ENCODE measurements at places on chromosomes 3 and 15.

DNA sequence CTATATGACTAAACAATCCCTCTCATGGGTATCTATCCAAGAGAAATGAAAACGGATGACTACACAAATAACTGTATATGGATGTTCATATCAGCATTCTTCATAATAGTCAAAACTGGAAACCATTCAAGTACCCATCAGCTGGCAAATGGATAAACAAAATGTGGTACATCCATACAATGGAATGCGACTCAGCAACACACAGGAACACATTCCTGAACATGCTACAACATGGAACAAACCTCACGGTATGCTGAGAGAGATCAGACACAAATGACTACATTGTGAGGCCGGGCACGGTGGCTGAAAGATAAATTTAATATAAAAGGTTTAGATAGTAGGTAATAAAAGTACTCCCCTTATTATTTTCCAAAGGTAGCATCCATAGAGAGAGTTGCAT, 42.6 kb downstream of the CCR4 start:
- DNase-seq, result no peak

- no peak for DNase-seq
These were observed 287.1 kb downstream of the SOX2 start for GRCh38 chr3:181998828-181999227.

DNA sequence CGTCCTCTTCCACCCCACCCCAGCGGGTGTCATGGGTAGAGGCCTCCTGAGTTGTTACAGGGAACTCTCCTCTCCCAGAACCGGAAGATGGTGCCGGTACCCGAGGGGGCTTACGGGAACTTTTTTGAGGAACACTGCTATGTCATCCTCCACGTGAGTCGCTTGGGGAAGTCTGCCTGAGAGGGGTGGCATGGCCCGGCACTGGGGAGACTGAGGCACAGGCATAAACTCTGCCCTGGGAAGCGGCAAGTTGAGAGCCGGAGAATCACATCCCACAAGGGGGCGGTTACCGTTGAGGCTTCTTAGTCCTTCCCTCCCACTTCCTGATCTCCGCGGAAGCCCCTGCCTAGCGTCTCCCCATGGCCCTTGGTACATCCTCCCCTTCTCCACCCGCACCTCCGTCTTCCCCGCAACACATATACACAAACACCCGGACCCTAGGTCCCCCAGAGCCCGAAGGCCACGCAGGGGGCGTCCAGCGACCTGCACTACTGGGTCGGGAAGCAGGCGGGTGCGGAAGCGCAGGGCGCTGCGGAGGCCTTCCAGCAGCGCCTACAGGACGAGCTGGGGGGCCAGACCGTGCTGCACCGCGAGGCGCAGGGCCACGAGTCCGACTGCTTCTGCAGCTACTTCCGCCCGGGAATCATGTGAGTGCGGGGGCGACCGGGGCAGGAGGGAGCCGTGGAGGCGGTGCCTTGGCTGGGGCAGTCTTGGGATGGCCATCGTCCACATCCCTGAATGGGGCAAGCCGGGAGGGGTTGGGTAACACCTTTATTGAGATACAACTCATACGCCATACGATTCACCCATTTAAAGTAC, 3.4 kb downstream of the VILL start:
- DNase-seq, result peak; percentile 57

DNA sequence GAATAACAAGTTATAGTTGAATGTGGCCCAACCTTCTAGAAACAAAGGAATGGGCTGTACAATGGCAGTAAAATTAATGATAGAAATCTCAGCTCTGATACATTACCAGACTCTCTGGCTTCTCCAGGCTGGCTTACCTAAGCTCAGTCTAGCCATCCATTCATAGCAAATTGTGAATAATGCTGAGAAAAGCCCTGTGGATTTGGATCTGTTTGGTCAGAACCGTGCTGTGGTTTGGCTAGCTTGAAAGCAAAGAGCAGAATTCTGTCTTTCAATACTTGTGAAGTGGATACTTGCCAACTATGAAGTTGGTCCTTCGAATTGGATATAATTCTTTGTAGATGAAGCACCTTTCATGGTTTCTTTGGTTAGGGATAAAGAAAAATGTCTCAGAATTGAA, 199.1 kb downstream of the EPHA3 start:
- DNase-seq, result no peak

DNA sequence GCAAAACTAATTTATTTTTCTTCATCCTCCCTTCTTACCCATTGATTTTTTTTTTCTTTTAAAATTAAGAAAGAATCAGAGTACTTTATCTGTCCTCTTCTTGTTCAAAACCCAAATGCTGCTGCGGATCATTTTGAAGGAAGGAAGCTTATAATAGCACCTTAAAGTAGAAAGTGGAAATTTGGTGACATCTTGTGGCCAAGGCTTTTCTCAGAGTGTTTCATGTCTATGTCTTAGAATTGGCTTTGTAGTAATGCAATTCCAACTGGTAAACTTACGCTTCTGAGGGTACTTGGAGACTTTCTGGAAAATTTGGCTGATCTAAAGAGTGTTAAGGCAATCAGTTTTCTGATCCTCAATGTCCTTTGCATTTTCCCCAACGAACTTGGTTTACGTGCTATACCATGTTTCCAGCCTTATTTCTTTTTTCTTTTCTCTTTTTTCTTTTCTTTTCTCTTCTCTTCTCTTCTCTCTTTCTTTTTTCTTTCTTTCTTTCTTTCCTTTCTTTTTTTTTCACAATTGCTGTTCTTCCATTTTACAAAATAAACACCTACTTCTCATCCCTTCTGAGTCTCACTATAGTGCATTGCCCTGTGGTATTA, 30.7 kb downstream of the C3orf38 start:
- peak; percentile 30 for DNase-seq

GRCh38 chr3:53709860-53710674, 136.2 kb downstream of the CHDH start:
- DNase-seq, result peak; percentile 29

DNA sequence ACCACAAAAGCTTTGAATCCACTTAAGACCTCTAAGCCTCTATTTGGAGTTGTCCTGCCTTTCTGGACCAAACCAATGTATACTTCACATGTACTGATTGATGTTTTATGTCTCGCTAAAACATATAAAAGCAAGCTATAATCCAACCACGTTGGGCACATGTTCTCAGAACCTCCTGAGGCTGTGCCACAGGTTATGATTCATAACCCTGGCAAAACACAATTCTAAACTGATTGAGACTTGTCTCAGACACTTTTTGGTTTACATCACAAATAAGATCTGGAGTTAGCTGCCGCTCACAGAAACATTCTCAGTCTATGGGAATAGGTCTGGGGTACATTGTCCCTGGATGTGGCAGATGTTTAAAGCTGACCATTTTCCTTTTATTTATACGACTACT, 53.4 kb upstream of the EPHA6 start:
- no peak for DNase-seq

DNA sequence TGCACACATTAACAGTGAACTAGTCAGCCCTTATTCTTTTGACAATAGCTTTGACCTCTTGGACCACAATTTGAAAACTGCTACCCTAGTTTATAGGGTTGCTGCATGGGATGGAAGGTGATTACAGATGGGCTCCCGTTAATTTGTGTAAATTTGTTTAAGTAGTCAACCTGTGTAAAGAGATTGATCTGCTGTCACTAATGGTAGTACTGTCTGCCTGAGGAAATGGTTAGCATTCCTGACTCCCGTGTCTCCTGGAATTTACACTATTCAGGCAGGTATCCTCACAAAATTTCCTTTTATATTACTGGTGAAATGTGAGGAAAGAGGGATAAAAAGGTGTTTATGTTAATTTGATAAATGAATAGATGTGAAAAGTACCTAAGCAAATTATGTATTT, 15.3 kb upstream of the EBLN2 start:
- no peak for DNase-seq
